OCI-LY7 (cell line): ENCODE measurements at places on chromosomes 5 and 9.

- DNase-seq = no peak
Observed at GRCh38 chr5:135895474-135896006, at the start of gene IL9. Gene IL9, minus strand, starts transcription at chr5:135895841. Its CDS starts 25 bp downstream, at chr5:135895816.

DNA sequence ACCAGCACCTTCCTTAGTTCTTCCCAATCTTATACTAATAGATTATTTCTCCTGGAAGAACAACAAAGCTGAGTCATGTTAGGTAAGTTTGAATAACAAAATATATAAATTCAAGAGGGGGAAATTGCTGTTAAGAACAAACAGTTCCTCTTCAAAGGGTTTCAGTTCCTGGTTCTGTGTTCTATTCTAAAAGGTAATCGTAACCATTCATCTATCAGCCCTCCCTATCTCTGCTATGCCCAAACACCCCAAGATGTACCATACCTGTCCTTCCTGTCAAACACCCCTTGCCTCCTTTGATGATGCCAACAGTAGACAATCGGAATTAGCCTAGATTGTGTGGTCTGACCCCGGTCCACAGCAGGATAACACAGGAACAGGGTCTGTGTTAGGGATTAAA lies 4.2 kb upstream of the RNF180 start:
- DNase-seq = peak; percentile 27

DNA sequence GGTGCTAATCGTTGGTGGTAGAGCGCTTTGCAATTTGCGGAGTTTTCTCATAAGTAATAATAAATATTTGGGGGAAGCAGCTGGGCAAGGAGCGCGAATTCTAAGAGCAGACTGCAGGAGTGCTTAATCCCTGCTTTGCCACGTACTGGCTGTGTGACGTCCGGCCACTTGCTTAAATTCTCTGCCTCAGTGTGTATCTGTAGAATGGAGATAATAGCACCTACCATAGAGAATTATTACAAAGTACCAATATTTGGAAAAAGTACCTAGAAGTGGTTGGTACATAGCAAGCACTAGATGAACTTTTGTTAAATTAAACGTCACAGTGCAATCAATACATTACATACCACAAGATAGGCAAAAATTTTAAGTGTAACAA lies 598 bp upstream of the TMED7 start:
- no peak for DNase-seq

GRCh38 chr9:133701981-133702797 lies 36.0 kb downstream of the SARDH start:
- peak; percentile 88 for DNase-seq

DNA sequence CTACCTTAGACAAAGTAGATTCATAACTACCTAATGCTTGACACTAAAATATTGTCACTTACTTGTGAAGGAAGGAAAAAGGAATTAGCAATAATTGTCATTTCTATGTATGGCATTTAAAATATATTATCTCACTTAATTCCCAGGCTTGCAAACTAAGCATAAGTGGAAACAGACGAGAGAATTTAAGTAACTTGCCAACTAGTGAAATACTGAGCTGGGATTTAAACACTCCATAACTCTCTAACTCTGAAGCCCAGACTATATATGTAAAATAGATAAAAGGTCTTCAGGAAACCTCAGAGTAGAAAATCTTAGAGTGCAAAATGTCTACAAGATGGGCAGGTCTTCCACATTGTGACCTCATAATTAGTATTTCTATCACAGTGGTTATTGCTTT lies 257.8 kb downstream of the SAXO1 start:
- DNase-seq = no peak
